ENCODE measurements at places on chromosomes 3 and 15.

GRCh38 chr15:42704492-42704926 lies 32.4 kb downstream of the CDAN1 start:
- DNase-seq = peak; percentile 66

DNA sequence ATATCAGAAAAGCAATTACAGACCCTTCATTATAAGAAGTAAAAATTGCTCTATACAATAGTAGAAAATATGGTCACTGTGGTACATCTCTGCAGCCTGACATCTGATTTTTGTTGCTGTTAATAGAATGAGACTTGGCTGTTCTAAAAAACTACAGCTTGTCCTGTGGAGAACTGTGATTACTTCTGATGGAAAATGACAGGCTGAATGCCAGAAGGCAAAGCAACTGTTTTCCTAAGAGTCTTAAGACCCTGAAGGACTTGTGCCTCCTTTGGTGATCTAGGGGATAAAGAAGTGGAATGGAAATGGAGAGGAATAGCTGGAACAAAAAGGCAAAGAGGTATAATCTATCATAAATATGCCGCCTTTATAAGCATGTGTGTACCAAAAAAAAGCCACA lies 314.8 kb downstream of the BCHE start:
- no peak for DNase-seq

DNA sequence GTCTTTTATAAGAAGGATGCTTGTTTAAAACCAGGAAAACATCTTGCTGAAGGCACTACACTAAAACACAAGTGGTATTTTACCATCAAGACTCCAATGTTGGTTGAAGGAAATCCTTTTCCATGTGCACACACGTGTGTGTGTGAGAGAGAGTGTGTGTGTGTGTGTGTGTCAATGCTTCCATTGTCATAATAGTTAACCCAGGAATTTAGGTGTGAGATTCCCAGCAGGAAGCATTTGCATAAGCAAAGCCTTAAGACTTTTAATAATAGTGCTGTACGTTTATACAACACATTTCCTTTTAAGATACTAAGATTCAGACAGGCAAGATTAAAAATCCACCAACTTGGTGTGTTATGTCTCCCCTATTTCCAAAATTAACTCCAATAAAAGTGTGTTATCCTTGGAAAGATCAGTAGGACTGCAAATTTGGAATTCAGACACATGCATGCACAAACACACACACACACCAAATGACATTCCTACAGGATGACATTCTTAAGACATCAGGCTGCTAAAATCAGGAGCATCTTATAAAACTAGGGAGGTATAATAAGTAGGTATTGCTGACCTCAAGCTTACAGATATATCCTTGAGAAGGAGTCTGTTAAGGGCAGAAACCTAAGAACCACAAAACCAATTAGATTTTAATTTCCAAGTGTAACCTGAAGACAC lies 18.3 kb downstream of the LMCD1 start:
- no peak for DNase-seq

DNA sequence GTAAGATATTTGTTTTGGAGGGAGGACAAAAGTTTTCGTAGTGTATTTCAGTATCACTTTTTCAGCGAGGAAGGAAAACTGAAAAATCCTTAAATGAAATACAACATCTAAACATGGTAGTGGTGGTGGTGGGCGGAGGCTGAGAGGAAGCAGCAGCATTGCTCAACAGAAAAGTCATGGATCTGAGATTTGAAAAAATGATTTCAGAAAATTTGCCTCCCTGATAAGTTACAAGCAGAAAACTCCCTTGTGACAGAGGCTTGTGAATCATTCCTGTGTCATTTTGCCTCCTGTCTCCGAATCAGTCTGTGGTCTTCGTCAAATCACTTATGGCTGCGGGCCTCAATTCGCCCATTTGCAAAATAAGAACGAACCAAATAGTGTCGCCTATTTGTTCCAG lies 965 bp upstream of the CRBN start:
- DNase-seq = no peak

DNA sequence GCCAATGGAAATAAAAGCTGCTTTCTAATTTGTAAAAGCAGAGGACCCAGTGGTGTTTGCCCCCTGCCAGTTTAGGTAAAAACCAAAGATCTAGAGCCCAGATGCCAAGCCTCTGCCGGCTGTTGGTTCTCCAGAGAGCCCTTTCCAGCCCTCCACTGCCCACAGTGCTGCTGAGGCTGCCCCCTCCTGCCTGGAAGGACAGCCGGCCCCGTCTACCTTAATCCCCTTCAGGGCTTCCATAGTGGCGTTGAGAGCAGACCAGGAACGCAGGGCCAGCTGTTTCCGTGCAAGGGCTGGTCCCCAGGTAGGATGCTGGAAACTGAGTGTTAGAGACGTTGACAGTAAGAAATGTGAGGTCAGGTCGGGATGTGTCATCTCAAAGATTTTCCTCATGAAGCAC lies 6.9 kb downstream of the ST8SIA2 start:
- DNase-seq = no peak

DNA sequence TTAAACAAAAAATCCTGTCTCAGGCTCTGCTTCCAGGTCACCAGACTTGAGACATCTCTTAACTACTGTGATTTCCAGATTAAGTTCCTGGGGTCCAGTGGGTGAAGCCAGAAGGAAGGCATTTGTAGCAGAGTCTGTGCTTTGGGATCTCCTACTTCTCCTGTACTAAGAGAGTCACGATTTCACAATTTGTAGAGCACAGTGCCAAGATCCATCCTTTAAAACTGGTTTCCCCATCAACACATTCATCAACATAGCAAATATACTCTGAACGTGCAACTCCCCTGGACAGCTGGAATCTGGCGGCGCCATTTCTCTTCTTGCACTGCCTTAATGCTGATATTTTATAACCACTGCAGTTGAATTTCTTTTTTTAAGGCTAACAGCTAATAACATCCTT lies 33.2 kb downstream of the CDCP1 start:
- DNase-seq = no peak

GRCh38 chr15:66766282-66767230 lies 64.5 kb downstream of the SMAD6 start:
- DNase-seq = peak; percentile 67
